ENCODE measurements at places on chromosomes 3 and 15.

DNA sequence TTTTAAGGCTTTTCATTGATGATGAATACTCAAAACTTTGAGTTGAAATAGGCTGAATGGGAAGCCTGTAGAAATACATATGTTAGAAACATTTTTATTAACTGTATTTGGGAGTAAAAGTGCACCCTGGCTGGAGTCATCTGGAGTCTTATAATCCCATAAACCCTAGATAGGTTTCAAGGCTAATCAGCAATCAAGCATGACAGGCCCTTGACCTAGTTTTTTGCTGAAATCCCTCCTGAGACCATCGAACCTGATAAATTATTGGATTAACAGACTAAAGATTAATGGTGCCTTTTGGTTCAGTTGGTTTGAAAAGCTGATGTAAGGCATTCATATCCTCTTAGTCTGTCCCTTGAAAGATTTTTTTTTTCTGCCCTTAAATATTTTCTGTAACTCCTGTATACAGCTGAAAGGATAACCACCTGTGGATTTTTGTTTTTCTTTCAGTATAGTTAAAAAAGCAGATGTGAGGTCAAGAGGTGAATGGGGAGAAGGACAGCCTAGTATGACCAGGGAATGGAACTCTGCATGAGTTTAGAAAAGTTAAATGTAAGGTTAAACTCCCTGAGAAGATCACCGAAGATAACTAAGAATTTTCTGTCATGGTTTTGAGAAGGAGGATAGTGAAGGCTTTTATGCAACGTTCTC is 69.4 kb upstream of the STXBP5L start:
- DNase-seq, result no peak

DNA sequence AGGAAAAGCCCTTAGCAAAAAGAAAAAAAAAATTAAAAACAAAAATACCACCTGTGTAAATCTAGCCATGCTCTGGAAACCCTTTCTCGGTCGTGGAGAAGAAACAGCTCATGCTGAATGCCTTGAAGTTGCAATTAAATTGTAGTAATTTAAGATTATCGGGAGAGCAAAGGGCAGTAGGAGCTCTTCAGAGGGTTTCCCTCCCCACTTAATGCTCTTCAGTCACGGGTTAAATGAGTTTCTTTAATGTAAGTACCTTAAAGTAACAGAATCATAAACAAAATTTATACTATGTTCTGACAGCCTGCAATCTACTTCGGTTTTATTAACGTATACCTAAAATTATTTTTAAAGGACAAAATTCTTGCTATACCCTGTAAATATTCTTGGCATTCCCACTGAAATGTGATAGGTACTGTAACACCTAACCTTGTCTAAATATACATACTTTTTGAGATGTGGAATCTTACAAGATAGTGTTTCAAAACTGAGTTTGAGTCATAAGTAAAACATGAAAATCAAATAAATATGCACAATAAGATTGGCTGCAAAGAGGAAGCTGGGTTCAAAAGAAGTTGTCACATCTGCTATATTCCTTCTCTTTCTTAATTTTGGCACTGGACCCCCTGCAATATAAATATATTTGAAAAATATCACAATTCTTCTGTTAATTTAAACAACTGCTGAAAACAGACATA is 5.3 kb downstream of the FOXP1 start:
- no peak for DNase-seq

DNA sequence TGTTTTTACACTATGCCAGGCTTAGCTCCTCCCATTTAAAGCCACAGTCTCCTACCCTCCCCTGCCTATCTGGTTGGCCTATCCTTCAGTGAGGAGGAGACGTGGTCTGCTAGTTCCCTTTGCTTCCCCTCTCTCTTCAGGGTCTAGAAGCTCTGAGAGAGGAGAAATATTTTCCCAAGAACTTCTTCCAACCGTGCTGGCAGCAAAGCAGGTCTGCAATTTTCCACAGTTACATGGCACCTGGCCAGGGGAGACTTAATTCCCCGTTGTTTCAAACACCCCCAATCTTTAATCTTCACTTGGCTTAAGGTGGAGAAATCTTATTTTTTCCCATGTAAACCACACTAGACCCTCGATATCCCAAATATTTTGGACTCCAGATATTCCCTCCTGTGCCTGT is 149.5 kb upstream of the MCTP2 start:
- no peak for DNase-seq

DNA sequence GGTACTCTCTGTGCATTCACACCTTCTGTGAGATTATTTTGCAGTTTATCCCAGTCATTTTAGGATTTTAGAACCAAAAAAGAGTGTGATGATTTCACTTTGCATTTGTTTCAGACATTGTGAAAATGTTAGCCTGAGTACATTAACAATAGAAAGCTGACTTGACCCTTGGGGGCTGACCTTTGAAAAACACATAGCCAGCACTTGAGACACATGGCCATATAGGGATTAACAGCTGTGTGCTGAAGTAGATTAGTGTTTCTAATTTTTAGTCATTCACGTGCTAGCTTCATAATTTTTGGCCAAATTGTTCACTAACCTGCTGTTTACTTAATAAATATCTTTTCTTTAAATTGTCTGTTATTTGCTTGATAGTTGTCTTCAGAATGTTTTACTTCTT is 3.5 kb downstream of the FEM1B start:
- no peak for DNase-seq

DNA sequence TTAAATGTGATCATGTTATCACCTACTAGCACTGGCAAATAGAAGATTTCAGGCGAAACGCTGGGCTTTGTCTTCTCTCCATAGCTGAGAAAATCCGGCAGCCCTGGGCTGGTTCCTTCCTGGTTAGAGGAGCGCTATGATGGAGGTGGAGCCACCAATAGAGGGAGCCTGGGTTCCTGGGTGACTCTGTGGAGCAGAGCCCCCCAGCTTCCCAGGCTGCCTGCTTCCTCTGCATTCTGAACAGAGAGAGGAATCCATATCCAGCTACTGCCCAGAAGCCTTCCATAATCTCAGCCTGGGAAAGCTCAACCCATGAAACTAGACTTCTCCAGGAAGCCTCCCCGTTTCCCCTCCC is 32.6 kb upstream of the IQSEC1 start:
- peak; percentile 29 for DNase-seq

- no peak for DNase-seq
Measured at GRCh38 chr3:89303701-89304100, 196.3 kb downstream of the EPHA3 start.

GRCh38 chr3:55765398-55765797 is 278.3 kb upstream of the WNT5A start:
- no peak for DNase-seq

DNA sequence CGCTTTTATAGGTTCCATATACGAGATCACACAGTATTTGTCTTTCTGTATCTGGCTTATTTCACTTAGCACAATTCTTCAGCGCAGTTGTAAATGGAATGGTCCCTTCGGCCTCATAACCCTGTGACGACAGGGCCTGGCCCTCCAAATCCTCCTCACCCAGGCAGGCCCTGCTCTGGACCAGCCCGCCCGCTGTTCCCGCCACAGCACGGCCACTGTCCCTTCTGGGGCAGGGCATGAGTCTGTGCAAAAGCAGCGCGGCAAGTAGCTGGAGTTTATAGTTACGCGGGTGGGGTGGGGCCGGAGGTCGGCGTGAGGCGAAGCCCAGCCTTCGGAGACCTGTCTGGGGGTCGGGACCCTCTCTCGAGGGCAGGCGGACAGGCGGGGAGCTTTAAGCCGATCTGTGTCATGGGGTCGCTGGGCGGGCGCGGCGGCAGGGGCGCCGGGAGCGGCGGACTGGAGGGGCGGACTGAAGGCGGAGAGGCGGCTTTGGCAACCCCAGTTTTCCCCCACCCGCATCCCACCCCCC is 543 bp downstream of the ARPIN start:
- DNase-seq, result peak; percentile 87

DNA sequence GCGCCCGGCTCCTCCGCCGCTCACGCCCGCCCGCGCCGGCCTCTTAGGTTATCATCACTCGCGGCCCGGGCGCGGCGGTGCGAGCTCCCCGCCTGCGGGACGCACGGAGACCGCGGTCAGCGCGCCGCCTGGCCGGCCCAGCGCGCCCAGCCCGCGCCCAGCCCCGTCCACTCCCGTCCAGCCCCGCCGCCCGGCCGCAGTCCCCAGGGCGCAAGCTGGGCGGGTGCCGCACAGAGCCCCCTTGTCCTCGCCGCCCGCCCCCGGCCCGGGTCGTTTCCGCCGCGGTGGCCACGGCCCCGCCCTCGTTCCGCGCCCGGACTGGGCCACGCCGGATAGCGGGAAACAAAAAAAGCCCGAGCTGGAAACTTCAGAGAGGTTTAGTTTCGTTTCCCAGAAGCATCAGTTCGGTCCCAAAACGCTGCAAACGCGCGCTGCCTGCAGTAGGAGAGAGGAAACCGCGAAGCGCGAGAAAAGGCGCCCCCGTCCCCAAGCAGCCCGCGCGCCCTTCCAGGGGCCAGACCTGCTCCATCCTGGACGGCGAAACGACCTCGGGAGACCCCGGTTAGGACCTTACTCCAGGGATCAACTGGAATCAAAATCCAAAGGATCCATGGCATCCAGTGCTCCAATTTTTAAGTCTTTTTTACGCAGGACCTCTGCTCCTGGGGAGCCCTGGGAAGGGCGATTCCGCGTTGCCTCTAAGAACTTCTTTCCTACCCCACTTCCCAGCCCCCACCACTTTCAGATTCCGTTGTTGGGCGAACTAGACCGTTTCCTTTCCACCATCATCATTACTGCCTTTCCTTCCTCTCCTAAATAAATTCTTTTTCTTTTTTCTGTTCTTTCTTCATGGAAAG is at the start of gene ATP10A:
ATP10A (minus strand) TSS at position 217 of the 857 bp plus-strand sequence. CDS start 231 bp downstream, outside the sequence.
- DNase-seq, result peak; percentile 82

GRCh38 chr15:73681063-73681462 is 3.1 kb upstream of the CD276 start:
- no peak for DNase-seq

GRCh38 chr3:188701485-188701969 is 470.2 kb upstream of the TPRG1 start:
- no peak for DNase-seq

GRCh38 chr15:39784125-39784524 is 1.5 kb upstream of the FSIP1 start:
- DNase-seq, result no peak

DNA sequence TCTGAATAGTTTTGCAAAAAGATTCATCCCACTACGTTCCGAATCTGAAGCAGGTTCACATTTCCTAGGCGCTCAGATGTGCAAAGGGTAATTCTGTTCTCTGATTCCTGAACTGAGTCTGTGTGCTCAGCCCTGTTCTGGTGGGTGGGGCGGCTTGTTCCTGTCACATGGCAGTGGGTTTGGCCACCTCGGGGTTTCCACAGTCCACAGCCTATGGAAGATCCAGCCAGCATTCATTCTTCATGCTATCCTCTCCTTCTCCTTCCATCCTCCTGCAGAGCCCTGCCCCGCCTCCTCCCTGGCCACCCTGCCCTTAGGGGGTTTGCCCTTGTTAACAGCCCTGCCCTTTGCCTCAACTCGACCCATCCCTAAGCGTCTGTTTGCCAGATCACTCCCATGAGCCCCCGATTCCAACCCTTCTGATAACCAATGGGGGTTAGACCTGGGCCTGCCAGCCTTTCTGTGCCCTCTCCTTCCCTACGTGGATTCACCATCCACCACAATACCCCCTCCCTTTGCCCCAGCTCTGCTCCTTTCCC is 31.0 kb downstream of the PRR20G start:
- no peak for DNase-seq
